ENCODE measurements at places on chromosomes 5 and 9.

GRCh38 chr9:127543221-127543620 is 68.9 kb upstream of the STXBP1 start:
- no peak for DNase-seq

GRCh38 chr5:122311961-122312590 is at the start of gene SNCAIP:
Gene SNCAIP (plus strand): TSS chr5:122312237. CDS start chr5:122391135, 78,898 bp downstream.
- DNase-seq: no peak

DNA sequence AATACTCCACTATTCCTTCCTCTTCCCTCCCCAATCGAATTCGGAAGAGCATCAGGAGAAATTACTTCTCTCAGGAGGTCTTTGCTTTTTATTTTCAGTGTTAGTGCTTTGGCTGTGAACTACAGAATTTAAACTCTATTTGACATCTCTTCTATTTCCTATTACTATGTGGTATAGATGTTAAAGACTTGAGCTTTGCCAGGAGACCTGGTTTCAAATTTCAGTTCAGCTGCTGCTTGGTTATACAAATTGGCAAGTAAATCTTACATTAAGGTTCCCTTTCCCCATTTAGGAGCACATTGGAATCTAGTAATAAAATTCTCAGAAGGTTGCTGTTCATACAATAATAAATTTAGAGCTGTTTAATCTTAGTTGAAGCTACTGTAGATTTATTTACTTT is 13.1 kb downstream of the UHRF2 start:
- no peak for DNase-seq

GRCh38 chr9:130423272-130423671 is 21.5 kb upstream of the ASS1 start:
- DNase-seq: no peak

- no peak for DNase-seq
Measured at GRCh38 chr5:126741361-126741760, 35.6 kb upstream of the LMNB1 start.

DNA sequence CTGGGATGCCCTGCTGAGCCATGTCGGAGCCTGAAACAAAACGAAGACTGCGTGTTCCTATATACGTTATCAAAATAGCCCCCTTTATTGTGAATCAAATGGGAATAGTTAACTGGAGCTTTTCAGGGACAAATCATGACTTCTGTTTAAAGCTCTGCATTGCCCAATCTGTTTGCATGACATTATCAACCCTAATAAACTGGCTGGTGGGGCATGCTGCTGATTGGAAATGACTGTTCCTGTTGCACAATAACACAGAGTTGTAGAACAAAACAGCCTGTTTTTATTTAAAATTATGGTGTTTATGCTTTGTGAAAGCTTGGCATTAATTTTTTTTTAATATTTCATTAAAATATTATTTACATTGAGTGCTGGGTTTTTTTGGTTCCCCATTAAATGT is 215.5 kb downstream of the TMEM167A start:
- DNase-seq: no peak

DNA sequence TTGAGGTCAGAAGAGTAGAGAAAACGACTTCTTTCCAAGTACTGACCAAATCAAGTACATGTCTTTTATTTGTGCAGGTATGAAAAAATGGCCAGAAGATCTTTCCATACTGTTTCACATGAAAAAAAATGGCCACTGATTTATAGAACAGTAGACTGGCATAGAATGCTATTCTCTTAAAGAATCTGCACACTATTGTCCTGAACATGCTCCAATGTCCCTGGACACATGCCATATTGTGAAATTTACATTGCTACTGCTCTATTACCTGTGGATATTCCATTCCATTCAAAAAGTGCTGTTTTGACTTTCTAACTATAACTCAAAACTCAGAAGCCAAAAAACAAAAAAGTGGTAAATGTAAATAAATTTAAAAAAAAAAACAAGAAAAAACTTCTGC is 60.6 kb downstream of the FBXL17 start:
- DNase-seq: no peak

GRCh38 chr9:128431207-128431606 is 10.6 kb downstream of the CERCAM start:
- DNase-seq: no peak

GRCh38 chr9:95901506-95901905 is 26.0 kb downstream of the ERCC6L2 start:
- no peak for DNase-seq

Data from activated CD8-positive, alpha-beta memory T cell treated with anti-CD3 and anti-CD28 coated beads for 1 hour (primary cell).